Fibroblast of skin of left biceps (primary cell): ENCODE measurements at places on chromosomes 4 and X.

- no peak for DNase-seq
These were observed 76.7 kb upstream of the DRD5 start for GRCh38 chr4:9704551-9705332.

- DNase-seq = no peak
These were observed 51.3 kb downstream of the UGT8 start for GRCh38 chr4:114649908-114650307.

GRCh38 chr4:148258535-148258934, 183.7 kb downstream of the NR3C2 start:
- DNase-seq = no peak

DNA sequence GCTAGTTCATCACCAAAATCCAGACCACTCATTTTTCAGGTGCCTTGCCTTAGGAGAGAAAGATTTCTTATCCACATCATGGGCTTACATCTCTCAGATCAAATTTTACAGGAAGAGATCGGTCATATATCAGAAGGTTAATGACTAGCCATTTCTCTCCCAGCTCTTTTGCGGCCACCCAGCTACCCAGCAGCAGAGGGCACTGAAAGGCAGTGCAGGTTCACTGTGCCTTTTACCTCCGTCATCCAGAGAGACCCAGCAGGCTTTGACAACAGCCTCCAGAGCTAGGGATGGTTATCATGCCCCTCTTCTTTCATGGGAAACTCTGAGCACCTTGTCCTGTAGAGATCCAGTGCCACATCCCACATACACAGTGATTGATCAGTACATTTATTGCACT, 384.8 kb downstream of the AFF2 start:
- DNase-seq = no peak

DNA sequence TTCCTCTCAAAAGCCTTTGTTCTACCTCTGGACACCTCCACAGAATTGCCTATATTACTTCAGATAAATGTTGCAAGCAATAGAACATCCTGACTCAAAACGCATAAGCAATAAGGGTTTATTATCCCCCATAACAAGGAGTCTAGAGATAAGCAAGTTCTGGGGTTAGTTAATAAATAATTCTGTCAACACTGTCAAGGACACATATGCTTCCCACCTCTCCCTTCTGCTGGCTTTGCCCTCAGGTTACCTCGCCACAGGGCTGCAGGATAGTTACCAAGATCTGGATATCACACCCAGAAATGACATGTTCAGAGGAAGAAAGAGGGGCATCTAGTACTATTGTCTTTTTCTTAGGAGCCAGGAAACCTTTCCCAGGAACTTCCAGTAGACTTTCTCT, 14.0 kb upstream of the DUSP21 start:
- DNase-seq = no peak

DNA sequence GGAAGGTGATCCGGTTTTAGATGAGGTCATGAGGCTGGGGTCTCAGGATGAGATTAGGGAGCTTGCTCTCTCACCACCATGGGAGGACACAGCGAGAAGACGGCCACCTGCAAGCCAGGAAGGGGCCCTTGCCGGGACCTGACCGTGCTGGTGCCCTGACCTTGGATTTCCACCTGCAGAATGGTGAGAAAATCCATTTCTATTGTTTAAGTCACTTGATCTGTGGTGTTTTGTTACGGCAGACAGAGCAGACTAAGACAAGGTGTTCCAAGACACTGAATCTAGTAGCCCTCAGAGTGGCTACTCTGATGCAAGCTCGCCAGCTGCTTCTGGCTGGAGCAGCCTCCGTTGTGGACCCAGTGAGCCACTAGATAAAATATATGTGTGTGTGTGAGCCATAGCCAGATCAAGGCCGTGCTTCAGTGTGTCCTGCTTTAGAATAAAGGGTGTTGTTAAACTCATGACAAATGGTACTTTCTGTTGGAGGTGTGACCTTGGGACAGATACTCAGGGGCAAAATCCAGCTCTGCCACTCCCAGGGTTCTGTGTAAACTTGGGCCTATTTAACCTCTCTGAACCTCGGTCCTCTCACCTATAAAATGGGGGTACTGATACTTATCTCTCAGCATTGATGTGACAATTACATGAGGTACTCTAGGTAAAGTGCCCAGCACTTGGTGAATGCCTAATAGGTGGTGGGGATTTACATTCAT, 67.9 kb upstream of the STX18 start:
- no peak for DNase-seq

GRCh38 chrX:133403984-133404383, 11.3 kb downstream of the GPC4 start:
- DNase-seq = no peak

DNA sequence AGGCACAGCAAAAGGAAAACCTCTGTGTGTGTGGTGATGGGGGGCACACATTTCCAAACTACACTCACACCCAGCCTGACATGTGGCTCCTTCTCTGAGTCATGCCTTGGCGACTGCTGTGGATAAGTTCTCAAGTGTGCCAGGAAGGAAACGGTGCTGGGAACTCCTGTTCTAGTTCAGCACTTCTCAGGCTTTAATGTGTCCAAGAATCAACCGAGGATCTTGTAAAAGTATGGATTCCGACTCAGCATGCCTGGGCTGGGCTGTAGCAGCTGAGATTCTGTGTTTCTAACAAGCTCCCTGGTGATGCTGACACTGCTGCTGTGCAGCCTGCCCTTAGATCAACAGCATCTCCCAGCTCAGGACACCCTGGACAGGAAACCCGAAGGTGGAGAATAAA, 20.2 kb downstream of the CLNK start:
- no peak for DNase-seq
